COLO829 (cell line): ENCODE measurements at places on chromosomes 13 and 19.

GRCh38 chr19:49801966-49802661 is 11.0 kb downstream of the FUZ start:
- DNase-seq = no peak

DNA sequence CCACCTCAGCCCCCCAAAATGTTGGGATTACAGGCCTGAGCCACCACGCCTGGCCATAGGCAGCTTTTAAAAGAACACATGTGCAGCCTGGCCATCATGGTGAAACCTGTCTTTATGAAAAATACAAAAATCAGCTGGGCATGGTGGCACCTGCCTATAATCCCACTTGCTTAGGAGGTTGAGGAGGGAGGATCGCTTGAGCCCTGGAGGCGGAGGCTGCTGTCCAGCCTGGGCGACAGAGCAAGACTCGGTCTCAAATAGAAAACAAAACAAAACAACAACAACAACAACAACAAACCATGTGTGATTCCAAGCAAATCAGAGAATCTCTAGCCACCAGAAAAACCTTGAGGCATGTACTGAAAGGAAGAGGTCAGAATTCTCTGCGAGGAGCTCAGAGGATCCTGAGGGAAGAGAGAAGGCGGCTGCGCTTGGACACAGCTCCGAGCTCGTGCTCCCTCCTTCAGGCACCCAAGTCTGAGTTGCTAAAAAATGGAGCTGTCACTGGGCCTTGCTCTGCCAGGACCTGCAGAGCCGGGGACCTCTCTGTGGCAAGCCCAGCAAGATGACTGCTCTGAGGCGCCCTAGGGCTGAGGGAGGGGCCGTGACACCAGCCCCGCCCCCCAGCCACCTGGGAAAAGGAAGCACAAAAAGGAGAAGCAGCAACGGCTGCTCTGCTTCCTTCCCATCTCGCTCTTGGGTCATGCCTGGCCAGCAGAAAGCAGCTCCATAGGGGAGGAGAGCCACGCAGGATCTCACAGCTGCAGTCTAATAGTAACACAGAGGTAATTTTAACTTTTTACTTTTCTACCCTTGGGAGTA is at the start of gene ARL11:
TSS of gene ARL11 (plus strand) at position 677 of the 822 bp plus-strand sequence. CDS start 1,941 bp downstream, outside the sequence.
- no peak for DNase-seq

GRCh38 chr13:33953203-33953602 is 135.3 kb downstream of the RFC3 start:
- no peak for DNase-seq

DNA sequence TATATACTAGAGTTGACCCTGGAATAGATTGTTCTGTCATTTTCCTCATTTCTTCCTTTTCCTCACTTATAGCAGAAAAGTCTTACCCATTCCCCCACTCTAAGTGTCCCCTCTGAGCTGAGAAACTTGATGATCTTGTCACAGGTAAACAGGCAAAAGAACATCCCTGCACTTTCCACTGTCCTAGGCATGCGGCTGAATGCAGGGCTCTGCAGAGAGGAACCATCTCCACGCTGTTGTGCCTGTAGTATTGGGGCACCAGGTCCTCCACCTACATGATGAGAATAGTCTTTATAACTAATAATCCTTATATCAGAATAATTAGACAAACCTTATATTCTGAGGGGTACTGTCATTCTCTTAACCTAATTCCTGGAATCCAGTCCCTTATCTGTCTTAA is 211.3 kb downstream of the RBM26 start:
- no peak for DNase-seq

GRCh38 chr13:97249093-97249795 is 27.1 kb downstream of the MBNL2 start:
- DNase-seq = no peak

- DNase-seq = peak; percentile 80
These were observed 2.1 kb downstream of the CILP2 start for GRCh38 chr19:19540064-19540714.

DNA sequence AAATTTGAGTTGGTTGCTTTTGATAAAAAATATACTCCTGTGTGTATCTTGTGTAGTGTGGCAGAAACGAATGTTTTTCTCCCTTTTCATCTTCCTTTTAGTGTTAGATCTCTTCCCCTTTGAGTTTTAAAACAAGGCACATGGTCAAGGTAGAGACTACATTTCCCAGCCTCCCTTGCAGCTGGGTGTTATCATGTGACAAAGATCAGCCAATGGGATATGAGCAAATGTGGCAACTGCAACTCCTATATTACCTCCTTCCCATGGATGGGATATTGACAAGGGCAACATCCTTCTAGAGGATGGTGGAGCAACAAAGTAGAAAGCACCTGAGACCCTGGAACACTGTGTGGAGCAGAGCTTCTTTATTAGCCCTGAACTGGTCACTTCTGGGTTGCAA is 42.4 kb downstream of the ADGRE3 start:
- peak; percentile 64 for DNase-seq
